ENCODE measurements at places on chromosomes 6 and 20. TPM values are rescaled to one million over a fixed set of nuclear protein-coding genes. Genes with fewer than 3 reads are reported as not detected.

The ITPR3 gene
- 29.7 TPM for total RNA-seq

The LY6G6D gene
- not detected for total RNA-seq

The LY86 gene
- 15.9 TPM for total RNA-seq

The PROKR2 gene
- total RNA-seq, result not detected

The COL10A1 gene
- total RNA-seq, result not detected

The BHLHE23 gene
- total RNA-seq, result not detected

- H3K27me3 ChIP-seq, result no peaks in the 10 kb centered on the region
- H3K4me3 ChIP-seq, result no peak overlapping the region
- DNase-seq, result no peak
Observed at GRCh38 chr6:88992741-88993552, 29.5 kb upstream of the RNGTT start.

- no peaks in the 10 kb centered on the region for H3K27me3 ChIP-seq
- H3K36me3 ChIP-seq, result no peaks in the 10 kb centered on the region
- no peak for DNase-seq
- no peaks in the 10 kb centered on the region for H3K4me1 ChIP-seq
- peak overlapping the region; percentile 97 for H3K27ac ChIP-seq
Observed at GRCh38 chr6:28105245-28105639, 19.2 kb upstream of the ZSCAN16 start.

DNA sequence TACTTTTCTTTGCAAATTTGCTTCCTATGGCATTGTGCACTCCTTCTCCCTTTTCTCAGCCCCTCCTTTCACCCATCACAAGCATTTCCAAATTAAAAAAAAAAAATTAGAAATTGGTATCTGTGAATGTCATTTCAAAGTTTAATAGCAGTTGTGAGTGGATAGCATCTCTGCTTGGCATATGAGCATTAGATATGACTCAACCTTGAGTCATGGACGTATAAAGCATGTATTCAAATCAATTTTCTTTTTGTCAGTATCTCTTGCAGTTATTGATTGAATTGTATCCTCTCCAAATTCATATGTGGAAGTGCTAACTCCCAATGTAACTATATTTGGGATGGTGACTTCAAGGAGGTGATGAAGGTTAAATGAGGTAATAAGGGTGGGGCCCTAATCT is 60.1 kb upstream of the MAP3K7 start:
- no peak for DNase-seq
- H3K36me3 ChIP-seq, result no peaks in the 10 kb centered on the region
- no peak overlapping the region for H3K27ac ChIP-seq

DNA sequence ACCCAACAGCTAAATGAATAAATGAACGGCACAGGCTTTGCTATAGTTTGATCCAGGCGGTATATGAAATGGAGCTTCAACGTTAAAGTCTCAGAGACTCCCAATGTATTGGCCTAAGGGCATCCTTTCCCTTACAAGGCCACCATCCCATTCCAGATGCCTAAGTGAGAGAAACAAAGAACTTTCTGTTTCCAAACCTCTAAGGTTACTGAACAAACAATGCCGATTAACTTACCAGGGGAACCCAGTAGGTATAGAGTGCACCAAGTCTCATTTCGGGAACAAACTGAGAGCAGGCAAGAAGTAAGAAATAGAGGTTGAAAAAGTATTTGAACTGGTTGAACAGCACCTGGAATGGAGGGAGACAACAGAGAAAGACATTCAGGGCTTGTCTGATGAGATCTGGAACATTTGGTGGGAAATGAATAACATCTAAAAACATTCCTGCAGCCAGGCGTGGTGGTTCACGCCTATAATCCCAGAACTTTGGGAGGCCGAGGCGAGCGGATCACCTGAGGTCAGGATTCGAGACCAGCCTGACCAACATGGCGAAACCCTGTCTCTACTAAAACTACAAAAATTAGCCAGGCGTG is 42.5 kb downstream of the ATP9A start:
- H3K4me1 ChIP-seq, result no peaks in the 10 kb centered on the region
- no peak overlapping the region for H3K4me3 ChIP-seq
- H3K36me3 ChIP-seq, result no peaks in the 10 kb centered on the region

DNA sequence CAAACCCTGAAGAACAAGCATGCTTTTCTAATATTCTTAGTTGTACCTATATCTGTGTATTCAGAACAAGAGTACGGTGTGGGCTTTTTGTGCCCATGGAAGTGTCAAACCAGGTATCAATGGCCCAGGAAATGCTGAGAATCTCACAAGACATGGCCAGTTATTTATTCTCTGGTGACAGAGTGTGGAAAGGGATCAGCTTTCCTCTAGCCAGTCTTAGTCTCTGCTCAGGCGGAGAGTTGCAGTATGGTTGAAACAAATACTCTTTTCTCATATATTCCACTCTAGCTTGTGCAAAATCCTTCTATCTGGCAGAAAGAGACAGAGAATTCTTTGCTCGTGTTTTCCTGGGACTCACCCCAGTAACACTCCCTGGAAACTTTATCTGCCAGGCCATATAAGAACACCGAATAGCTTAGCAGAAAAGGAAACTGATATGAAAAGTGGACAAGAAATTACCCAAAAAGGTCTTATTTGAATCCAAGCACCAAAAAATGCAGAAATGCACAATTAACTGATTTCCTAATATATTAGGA is 173.3 kb upstream of the RSPO3 start:
- no peaks in the 10 kb centered on the region for H3K36me3 ChIP-seq
- H3K4me1 ChIP-seq, result no peaks in the 10 kb centered on the region
- H3K27ac ChIP-seq, result no peak overlapping the region

- no peaks in the 10 kb centered on the region for H3K36me3 ChIP-seq
- H3K4me3 ChIP-seq, result no peak overlapping the region
- DNase-seq, result no peak
- no peaks in the 10 kb centered on the region for H3K27me3 ChIP-seq
- no peak overlapping the region for H3K27ac ChIP-seq
- H3K4me1 ChIP-seq, result peaks cover 13% of the 10 kb centered on the region
Observed at GRCh38 chr20:48765359-48765758, 62.4 kb downstream of the PREX1 start.

DNA sequence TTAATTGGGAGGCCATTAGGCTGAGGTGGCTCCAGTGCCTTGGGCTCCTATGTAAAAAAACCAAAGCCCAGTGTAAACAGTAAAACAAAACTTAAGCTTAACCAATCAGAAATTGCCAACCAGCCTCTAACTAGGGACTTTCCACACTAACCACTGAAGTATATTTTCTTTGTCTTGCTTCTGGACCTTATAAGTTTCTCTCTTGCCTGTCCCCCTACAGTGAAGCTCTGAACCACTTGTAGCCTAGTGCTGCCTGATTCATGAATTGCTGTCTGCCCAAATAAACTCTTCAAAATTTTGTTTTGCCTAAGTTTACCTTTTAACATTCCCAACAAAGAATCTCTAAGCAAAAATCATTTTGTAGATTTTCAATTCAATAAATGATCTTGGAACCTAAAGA is 28.2 kb downstream of the POPDC3 start:
- no peaks in the 10 kb centered on the region for H3K27me3 ChIP-seq
- no peaks in the 10 kb centered on the region for H3K4me1 ChIP-seq
- H3K36me3 ChIP-seq, result no peaks in the 10 kb centered on the region
- H3K4me3 ChIP-seq, result no peak overlapping the region

- H3K27me3 ChIP-seq, result no peaks in the 10 kb centered on the region
- H3K27ac ChIP-seq, result peak overlapping the region; percentile 18
- H3K4me3 ChIP-seq, result no peak overlapping the region
Observed at GRCh38 chr20:47304287-47304686, 52.2 kb downstream of the ZMYND8 start.

GRCh38 chr6:137016356-137016755 is 28.4 kb downstream of the IL20RA start:
- no peaks in the 10 kb centered on the region for H3K36me3 ChIP-seq
- H3K27me3 ChIP-seq, result no peaks in the 10 kb centered on the region
- no peak overlapping the region for H3K4me3 ChIP-seq
- no peak overlapping the region for H3K27ac ChIP-seq

DNA sequence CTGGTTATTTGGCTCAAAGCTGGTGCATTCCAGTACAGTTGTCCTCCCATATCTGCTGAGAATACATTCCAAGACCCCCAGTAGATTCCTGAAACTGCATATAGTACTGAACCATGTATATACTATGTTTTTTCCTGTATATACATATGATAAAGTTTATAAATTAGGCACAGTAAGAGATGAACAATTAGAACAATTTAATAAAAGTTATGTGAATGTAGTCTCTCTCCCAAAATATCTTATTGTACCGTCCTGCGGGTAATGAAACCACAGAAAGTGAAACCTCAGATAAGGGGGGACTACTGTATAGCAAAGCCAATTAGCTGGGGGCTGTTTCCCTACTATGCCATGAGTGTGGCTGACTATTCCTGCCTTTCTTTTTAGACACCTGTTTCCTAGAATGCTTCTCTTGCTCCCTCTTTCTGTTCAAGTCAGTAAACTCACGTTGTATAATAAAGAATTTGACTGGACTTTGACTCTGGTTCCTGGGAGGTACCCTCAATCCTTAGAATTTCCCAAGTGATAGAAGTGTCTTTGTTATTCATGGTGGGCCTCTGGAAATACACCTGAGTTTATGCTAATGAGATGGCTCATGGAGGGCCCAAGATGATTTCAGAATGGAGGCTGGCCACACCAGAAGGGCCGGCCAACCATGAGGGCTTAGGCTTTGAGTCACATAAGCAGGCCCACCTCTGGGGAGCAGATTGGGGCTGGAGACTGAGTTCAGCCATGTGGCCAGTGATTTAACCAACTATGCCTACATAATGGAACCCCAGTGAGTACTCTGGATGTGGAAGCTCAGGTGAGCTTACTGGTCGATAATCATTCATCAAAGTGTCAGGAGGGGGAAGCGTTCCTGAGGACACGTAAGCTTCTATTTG is 689 bp upstream of the BLOC1S5 start:
- H3K4me1 ChIP-seq, result peaks cover 14% of the 10 kb centered on the region
- no peaks in the 10 kb centered on the region for H3K36me3 ChIP-seq
- H3K27ac ChIP-seq, result no peak overlapping the region
- no peaks in the 10 kb centered on the region for H3K27me3 ChIP-seq
